Uterus (tissue), 4 donors: ENCODE measurements at places on chromosomes 3 and 15. TPM values are rescaled to one million over a fixed set of nuclear protein-coding genes. Genes with fewer than 3 reads are reported as not detected.

DNA sequence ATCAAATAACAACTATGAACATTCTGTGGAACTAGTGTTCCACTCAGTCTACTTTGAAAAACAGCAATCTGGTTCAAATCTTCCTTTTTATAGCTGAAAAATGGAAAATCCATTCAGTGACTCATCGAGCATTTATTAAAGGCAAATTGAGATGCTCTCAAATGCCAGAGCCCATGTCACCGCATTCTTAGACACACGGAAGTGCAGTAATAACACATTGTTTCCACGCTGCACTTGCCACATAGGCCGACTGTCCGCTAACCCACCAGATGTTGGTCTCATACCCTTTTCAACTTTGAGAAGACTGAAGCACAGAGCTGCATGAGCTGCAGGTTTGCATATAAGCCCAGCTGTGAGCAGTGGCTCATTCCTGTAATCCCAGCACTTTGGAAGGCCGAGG is 95.9 kb downstream of the TMEM266 start:
- H3K27me3 ChIP-seq: no peaks in the 10 kb centered on the region
- no peak overlapping the region for H3K27ac ChIP-seq
- no peaks in the 10 kb centered on the region for H3K4me1 ChIP-seq
- no peak overlapping the region for H3K4me3 ChIP-seq
- H3K36me3 ChIP-seq: no peaks in the 10 kb centered on the region

GRCh38 chr3:134367869-134368750 is 6.1 kb downstream of the AMOTL2 start:
- H3K4me3 ChIP-seq: no peak overlapping the region
- no peaks in the 10 kb centered on the region for H3K27me3 ChIP-seq
- H3K36me3 ChIP-seq: no peaks in the 10 kb centered on the region
- H3K4me1 ChIP-seq: peaks cover 10% of the 10 kb centered on the region
- DNase-seq: no peak

GRCh38 chr3:32113566-32113965 is 7.1 kb downstream of the GPD1L start:
- H3K36me3 ChIP-seq: no peaks in the 10 kb centered on the region
- no peaks in the 10 kb centered on the region for H3K4me1 ChIP-seq
- no peaks in the 10 kb centered on the region for H3K27me3 ChIP-seq
- DNase-seq: no peak

DNA sequence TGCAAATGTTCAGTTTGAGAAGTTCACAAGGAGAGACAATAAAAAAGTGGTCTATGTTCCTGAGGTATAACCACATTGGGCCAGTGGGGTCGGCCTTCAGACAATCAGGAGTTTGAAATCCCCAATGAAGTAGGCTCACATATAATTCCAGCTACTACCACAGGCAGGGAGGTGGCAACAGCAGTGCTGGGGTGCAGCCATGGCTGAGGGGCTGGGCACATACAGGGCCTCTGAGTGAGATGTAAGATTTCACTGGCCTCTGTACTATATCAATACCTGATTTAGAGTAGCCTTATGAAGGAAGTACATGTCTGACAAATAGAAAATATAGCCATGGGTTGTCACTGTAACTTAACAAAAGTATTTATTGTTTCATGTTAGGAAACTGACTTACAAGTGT is 402.2 kb downstream of the TBC1D5 start:
- DNase-seq: no peak
- H3K36me3 ChIP-seq: no peaks in the 10 kb centered on the region
- no peak overlapping the region for H3K4me3 ChIP-seq
- H3K4me1 ChIP-seq: no peaks in the 10 kb centered on the region
- no peaks in the 10 kb centered on the region for H3K27me3 ChIP-seq

- H3K36me3 ChIP-seq: no peaks in the 10 kb centered on the region
- no peak overlapping the region for H3K27ac ChIP-seq
- H3K27me3 ChIP-seq: no peaks in the 10 kb centered on the region
- DNase-seq: no peak
- no peak overlapping the region for H3K4me3 ChIP-seq
Observed at GRCh38 chr15:68208636-68209240, 3.6 kb upstream of the CALML4 start.

FAIM gene
- total RNA-seq: 9.0 TPM

DNA sequence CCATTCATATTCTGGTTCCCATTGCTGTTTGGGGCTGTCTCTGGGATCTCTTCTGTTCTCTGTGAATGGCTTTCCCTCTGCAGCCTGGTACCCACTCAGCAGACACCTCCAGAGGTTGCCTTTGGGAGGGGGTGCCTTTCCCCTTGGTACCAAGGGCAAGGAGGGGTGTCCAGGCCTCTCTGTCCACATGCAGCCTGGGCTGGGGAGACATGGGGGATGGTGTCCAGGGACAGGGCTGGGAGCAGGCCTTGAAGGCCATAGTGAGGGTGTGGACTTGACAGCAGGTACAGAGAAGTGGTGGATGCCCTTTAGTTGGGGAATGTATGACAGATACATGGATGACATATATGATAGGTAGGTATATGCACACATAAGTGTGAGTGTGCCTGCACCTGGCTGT is 83.7 kb downstream of the PLXNA1 start:
- H3K4me3 ChIP-seq: no peak overlapping the region
- H3K27ac ChIP-seq: no peak overlapping the region
- H3K27me3 ChIP-seq: no peaks in the 10 kb centered on the region
- DNase-seq: no peak
- no peaks in the 10 kb centered on the region for H3K36me3 ChIP-seq

GRCh38 chr3:72099326-72100079 is 314.6 kb upstream of the PROK2 start:
- no peak overlapping the region for H3K27ac ChIP-seq
- no peaks in the 10 kb centered on the region for H3K36me3 ChIP-seq
- no peak overlapping the region for H3K4me3 ChIP-seq
- no peaks in the 10 kb centered on the region for H3K4me1 ChIP-seq
- DNase-seq: no peak

GRCh38 chr15:77067691-77068367 is 3.1 kb downstream of the TSPAN3 start:
- no peaks in the 10 kb centered on the region for H3K36me3 ChIP-seq
- no peak overlapping the region for H3K4me3 ChIP-seq
- H3K27ac ChIP-seq: no peak overlapping the region
- H3K27me3 ChIP-seq: no peaks in the 10 kb centered on the region
- DNase-seq: no peak

DNA sequence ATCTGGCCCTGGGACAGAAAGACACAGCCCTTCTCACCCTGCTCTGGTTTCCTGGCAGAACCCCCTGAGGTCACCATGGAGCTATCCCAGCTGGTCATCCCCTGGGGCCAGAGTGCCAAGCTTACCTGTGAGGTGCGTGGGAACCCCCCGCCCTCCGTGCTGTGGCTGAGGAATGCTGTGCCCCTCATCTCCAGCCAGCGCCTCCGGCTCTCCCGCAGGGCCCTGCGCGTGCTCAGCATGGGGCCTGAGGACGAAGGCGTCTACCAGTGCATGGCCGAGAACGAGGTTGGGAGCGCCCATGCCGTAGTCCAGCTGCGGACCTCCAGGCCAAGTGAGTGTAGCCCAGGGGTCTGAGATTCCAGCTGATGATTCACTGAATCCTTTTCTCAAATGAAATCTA is 61.7 kb downstream of the BOC start:
- H3K36me3 ChIP-seq: no peaks in the 10 kb centered on the region
- peaks cover 7% of the 10 kb centered on the region for H3K4me1 ChIP-seq
- H3K27me3 ChIP-seq: no peaks in the 10 kb centered on the region
- DNase-seq: peak; percentile 18

DNA sequence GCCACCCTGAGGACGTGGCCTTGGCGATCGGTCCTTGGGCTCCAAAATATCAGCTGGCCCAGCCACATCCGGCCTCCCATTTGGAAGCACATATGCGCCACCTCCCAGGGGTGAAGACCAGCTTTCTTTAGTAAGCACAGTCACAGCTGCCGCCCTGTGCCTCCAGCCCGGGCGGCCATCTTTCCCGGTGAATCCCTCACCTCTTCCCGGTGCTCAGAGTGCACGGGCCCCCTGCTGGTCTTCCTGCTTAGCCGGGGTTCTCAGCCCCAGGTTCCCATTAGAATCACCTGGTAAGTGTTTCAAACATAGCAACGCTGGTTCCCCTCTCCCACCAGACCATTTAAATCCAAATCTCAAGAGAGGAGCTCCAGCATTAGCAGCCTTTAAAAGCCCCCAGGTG is 232.2 kb downstream of the VPS13C start:
- H3K36me3 ChIP-seq: no peaks in the 10 kb centered on the region
- H3K4me1 ChIP-seq: no peaks in the 10 kb centered on the region
- H3K27ac ChIP-seq: no peak overlapping the region
- H3K4me3 ChIP-seq: no peak overlapping the region
- no peak for DNase-seq

DNA sequence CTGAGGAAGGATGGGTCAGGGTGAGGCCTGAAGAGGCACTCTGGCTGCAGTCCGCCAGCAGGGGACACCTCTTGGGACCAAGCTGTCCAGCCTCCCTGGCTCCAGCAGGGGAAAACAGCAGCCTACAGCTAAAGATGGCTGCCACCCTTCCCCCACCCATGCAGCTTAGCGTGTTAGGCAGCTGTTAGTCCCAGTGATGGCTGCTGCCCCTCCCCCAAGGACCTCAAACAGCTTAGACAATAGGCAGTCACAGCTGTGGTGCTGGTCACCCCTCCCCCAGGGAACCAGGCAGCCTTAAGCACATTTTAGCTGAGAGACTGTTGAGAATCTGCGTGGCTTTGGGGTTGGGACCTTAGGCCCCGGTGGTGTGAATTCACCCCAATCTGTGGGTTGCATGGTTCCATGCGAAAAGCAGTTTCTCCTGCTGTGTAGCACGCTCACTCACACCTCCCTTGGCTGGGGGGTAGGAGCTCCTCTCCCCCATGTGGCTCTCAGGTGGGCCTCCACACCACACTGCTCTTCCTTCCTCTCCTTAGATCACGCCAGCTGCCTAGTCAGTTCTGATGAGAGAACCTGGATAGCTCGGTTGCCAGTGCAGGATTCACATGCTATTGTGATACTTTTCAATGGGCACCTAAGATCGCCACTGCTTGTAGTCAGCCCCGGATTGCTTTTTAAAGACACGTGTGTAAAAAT is 140.5 kb upstream of the CADPS start:
- H3K4me1 ChIP-seq: no peaks in the 10 kb centered on the region
- no peaks in the 10 kb centered on the region for H3K27me3 ChIP-seq
- H3K27ac ChIP-seq: no peak overlapping the region
- no peaks in the 10 kb centered on the region for H3K36me3 ChIP-seq
- DNase-seq: no peak

LRTM1 gene
- not detected for total RNA-seq

- DNase-seq: no peak
- H3K4me3 ChIP-seq: no peak overlapping the region
- H3K27ac ChIP-seq: no peak overlapping the region
- no peaks in the 10 kb centered on the region for H3K4me1 ChIP-seq
- H3K36me3 ChIP-seq: no peaks in the 10 kb centered on the region
Observed at GRCh38 chr3:134033315-134033996, 3.7 kb upstream of the SLCO2A1 start.

- H3K4me3 ChIP-seq: no peak overlapping the region
- no peaks in the 10 kb centered on the region for H3K36me3 ChIP-seq
- peak overlapping the region; percentile 30 for H3K27ac ChIP-seq
- H3K27me3 ChIP-seq: no peaks in the 10 kb centered on the region
- peaks cover 32% of the 10 kb centered on the region for H3K4me1 ChIP-seq
Observed at GRCh38 chr3:113219605-113220300, 8.4 kb downstream of the BOC start.

CTSH gene
- 97.1 TPM for total RNA-seq

- H3K4me1 ChIP-seq: no peaks in the 10 kb centered on the region
- no peaks in the 10 kb centered on the region for H3K27me3 ChIP-seq
- no peak for DNase-seq
- no peak overlapping the region for H3K27ac ChIP-seq
- no peak overlapping the region for H3K4me3 ChIP-seq
- H3K36me3 ChIP-seq: no peaks in the 10 kb centered on the region
Observed at GRCh38 chr15:31230630-31231485, 95.8 kb upstream of the KLF13 start.

GRCh38 chr3:123723522-123724168 is 138.8 kb upstream of the HACD2 start:
- peaks cover 17% of the 10 kb centered on the region for H3K4me1 ChIP-seq
- H3K27me3 ChIP-seq: no peaks in the 10 kb centered on the region
- DNase-seq: peak; percentile 63
- H3K27ac ChIP-seq: no peak overlapping the region
- no peak overlapping the region for H3K4me3 ChIP-seq
- H3K36me3 ChIP-seq: no peaks in the 10 kb centered on the region

DAZL gene
- total RNA-seq: not detected
